ENCODE measurements at places on chromosomes 5 and 9. TPM values are rescaled to one million over a fixed set of nuclear protein-coding genes. Genes with fewer than 3 reads are reported as not detected.

DNA sequence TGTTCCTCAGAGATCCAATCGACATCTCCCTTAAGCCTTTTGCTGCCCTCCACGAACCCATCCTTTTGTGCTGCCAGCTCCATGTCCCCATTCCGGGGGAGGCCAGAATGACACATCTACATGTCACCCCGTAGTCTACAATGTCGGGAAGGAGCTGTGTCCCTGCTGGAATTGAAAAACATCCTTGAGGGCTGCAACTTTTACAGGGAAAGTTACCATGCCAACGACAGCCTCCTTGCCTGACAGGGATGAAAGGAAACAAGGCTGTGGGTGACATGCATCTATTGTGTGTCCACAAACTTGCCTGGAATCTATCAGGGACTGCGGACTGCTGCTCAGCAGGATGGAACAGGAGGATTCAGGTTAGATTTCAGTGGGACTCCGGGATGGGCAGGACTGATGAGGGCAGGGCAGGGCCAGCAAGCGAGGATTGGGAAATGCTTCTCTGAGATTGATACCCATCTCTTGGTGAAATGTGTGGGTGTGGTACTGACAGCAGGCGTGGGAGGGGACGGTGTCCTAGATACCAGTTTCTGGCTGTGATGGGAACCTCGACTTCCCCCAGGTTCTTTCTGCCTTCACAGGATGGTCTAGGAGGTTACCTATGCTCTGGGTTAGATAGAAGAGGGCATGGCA lies 25.5 kb downstream of the EGR1 start:
- no peak for DNase-seq

DNA sequence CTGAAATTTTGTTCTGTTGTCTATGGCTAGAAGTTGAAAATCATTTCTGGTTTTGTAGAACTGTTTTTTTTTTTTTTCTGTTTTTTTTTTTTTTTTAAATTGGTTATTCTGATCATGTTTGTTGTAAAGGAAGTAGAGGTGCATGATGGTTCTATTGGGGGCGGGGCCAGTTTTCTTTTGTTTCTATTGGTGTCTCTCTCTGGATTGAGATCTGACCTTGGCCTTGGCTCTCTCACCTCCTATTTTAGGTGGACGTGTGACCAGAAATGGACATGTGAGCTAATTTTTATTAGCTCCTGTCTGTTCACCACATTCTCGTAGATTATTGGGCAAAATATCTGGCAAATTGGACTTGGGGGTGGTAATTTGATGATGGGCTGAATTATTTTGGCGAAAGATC lies 3.2 kb downstream of the ZNF618 start:
- DNase-seq, result no peak

DNA sequence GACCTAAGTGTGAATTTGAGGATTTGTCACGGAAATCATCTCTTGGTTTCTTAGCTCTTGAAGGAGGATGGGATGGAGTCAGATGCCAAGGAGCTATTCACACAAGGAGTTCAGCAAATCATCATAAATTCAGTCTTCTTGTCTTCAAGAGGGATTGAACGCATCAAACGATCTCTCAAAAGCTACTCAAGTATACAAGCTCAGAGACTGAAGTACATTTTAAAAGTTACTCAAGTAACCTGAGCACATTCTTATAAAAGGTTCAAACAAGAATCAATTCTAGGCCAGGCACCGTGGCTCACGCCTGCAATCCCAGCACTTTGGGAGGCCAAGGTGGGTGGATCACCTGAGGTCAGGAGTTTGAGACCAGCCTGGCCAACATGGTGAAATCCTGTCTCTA lies 21.1 kb upstream of the GOLPH3 start:
- no peak for DNase-seq

Gene UBE2R2
- 41.7 TPM for total RNA-seq

Gene TNFSF15
- 0.55 TPM for total RNA-seq

DNA sequence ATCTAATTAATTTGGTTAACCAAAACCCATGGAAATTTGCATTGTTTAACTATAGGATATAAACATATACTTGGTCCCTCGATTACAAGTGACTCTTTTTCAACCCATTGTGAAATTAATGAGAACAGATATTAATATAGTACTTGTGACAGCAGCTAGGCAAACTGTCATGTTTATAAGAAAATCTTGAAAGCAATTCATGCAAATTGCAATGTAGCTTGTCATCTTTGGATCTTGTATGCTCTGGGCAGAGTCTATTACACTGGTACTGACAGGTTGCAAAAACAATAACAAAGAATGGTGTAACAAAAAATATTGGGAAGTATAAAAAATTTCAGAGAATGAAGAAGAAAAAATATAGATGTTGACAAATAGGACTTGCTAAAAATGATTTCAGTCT lies 941.0 kb downstream of the DNAH5 start:
- DNase-seq, result no peak

DNA sequence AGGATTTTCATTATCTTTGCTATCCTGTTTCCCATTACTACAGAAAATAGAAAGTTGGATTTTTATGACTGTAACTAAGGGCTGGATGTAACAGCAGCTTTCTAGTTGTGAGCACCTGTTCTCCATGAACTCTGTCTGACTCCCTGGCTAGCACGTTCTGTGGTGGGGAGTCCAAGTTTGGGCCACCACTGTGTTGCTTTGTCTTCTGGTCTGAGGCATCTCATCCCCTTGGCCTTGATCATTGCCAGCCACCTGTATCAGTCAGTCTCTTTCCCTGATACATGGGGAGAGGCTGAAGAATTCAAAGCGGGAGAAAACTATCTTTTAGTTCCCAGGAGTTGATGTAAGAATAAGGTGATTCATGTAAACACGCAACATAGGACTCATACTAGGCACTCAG lies 33.4 kb downstream of the WDR70 start:
- no peak for DNase-seq

All from spleen (tissue), 13 donors.